ENCODE measurements at places on chromosomes 3 and 15. TPM values are rescaled to one million over a fixed set of nuclear protein-coding genes. Genes with fewer than 3 reads are reported as not detected.
A peak's percentile ranks its signal among the peaks of the same experiment; 100 is the strongest.

GRCh38 chr3:168696051-168696450, 600.3 kb upstream of the GOLIM4 start:
- no peak for DNase-seq

- peak; percentile 70 for DNase-seq
These were observed 38.7 kb upstream of the MGA start for GRCh38 chr15:41621200-41622193.

DNA sequence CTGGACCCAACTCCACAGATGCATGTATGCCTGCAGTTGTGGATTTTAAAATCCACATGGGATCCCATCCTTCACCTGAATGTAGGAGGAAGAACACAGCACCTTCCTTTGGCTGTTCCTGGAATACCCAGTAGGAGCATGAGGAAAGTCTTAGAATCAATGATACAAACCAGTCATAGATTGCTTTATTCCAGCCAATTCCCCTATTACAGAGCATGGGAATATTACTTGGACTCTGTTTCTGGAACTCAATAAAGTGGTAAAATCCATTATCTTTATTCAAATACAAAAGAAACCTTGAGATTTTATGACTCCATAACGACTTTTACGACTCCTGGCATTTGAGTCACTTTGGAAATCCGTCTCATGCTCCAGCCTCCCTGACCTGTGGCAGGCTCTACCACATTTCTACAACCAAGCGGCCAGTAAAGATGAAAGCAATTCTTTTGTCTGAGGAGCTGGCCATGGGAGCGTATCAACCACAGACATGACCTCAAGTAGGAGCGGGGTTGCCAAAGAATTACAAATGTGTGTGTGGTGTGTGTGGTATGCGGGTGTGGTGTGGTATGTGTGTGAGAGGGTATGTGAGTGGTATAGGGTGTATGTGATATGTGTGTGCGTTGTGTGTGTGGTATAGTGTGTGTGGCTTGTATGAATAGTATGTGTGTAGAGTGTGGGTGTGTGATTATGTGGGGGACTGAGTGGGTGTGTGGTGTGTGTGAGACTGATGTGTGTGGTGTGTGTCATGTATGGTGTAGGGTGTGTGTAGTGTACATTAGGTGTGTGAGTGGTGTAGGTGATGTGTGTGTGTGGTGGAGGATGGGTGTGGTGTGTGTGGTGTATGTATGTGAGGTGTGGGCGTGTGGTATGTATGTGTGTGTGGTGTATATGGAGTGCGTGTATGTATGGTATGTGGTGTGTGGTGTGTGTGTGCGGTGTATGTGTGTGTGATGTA, 40.0 kb downstream of the ARRDC4 start:
- DNase-seq, result no peak

- DNase-seq, result no peak
These were observed 220.5 kb upstream of the SATB1 start for GRCh38 chr3:18645619-18646018.

GRCh38 chr15:42218953-42219592, 11.0 kb upstream of the VPS39 start:
- no peak for DNase-seq

DNA sequence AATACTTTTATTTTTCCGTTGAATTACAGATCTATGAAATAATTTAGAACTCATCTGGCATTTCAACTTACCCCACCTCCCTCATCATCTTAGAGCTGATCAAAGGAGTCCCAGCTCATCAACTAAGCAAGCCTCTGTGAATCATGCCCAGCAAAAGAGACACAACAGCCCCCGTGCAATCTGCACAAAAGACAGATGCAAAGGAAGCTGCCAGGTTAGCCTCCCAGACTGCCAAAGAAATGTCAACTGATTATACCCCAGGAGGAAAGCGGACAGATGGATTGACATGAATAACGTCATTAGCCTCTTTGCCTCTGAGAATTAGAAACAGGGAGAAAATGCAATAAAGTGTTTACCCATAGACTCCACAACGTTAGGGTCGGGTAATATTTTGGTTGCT, 75.0 kb downstream of the GABRB3 start:
- no peak for DNase-seq

GRCh38 chr3:190575437-190576185, 61.7 kb downstream of the IL1RAP start:
- no peak for DNase-seq

- no peak for DNase-seq
These were observed 62.3 kb downstream of the XXYLT1 start for GRCh38 chr3:195208631-195209030.

DNA sequence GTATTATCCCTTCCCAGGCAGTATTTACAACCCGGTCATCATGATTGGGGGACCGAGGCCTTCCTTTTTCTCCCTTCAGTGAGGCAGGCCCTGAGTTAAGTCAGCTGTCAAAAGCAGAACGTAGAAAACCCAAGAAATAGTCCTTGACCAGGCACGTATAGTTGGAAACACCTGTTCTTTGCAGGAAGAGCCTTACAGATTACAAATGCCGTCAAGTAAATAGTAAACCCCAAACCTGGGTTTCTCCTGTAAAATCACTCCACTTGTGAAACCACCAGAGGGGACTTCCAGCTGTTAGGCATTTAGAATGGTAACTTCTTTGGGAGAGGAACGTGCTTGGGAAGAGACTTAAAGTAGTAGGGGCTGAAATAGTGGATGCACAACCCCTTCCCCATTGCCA, 1.0 kb upstream of the BTBD1 start:
- DNase-seq, result no peak

DNA sequence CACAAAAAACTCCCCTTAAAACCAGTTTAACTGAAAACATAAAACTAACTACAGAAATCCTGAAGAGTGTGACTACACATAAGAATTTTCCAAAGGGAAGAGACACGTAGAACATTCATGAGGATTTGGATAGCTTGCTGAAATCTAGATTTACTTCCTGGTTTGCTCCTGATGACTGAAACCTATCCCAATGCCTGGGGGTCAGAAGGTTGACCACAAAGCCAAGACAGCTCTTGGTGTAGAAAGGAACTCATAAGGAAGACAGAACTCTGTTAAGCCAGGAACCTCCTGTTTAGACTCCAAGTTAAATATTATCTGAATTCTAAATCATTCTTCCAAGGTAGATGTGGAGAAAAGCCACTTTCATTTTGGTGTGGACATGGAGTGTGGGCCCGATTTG, 92.8 kb downstream of the TFG start:
- DNase-seq, result no peak

GRCh38 chr15:94135486-94136147, 95.7 kb upstream of the MCTP2 start:
- no peak for DNase-seq

GRCh38 chr3:149858911-149859310, 45.9 kb downstream of the RNF13 start:
- DNase-seq, result no peak

DNA sequence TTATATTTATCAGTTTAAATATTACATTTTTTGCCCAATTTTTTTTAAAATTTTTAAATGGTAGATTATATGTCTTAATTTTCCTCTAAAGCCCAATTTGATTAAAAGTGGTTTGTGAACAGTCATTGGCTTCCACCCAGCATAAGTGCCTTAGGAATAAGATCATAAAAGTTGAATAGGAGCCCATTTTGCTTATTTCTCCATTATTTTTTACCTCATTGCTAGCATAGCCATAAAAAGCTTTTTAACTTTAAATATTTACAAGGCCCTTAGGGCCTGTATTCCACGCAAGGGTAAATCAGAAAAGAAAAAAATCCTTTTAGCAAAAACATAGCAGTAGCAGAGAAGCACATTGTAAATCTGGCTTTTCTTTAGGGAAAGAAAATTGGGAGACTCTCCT, 9.0 kb downstream of the TTC14 start:
- DNase-seq, result no peak

- DNase-seq, result no peak
These were observed 36.6 kb upstream of the ALDH1A3 start for GRCh38 chr15:100842756-100843730.

DNA sequence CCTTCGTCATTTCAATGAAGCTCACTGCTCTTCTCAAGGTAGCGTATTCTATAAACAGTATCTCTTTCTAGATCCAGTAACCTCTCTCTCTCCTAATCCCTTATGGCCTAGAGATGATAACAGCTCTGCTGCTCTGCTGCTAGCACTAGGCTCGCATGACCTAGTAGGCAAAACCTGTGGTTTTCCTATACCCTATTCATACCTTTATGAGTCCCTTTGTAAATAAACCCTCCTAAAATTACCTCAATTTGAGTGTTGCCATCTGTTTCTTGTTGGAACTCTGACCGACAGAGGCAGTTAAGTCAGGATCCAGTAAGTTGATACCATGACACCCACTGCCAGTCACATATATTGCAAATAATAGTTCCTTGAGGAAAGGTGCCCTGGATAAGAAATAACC, 7.3 kb downstream of the CCDC14 start:
- DNase-seq, result no peak

DNA sequence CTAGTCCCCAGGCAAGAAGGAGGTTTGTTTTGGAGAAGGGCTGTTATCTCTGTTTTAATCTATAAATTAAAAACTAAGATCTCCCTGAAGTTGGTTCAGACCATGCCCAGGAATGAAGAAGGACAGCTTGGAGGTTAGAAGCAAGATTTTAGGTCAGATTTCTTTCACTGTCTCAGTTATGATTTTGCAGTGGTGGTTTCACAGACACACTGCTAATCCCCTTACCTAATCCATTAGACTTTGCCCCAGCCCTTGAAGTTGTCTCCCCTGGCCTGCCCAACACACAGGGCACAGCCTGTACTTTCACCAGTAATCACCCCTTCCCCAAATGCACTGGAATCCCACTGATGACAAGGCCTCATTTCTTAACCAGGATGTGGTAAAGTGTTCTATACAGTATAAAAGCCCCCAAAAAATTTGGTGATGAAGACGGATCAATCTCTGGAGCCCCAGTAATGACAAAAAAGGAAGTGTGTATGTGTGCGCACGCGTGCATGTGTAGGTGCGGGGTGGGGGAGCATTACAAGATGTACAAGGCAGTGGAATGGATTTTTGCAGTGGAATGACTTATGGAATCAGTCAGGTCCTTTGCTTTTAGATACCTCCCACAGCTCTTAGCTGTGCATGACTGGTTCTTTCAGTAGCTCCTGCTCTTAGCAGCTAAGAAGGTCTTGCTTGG, 73.1 kb upstream of the TERB2 start:
- DNase-seq, result no peak

DNA sequence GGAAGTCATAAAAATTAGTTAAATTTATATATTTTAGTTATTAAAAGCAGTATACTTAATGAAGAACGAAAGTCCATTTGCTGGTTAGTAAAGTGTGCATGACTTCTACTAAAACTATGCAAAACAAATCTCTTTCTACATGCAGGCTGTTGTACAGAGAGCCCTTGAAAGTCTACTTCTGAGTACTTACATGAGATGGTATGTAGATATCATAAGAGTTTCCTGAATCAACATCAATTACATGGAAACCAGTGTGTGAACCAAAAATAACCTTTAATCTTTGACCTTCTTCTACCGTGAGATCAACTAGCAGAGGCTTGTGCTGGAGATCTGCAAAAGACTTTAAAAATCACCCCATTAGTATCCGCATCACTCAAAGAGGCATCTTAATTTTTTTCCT, 42.1 kb upstream of the SLC2A2 start:
- DNase-seq, result no peak

DNA sequence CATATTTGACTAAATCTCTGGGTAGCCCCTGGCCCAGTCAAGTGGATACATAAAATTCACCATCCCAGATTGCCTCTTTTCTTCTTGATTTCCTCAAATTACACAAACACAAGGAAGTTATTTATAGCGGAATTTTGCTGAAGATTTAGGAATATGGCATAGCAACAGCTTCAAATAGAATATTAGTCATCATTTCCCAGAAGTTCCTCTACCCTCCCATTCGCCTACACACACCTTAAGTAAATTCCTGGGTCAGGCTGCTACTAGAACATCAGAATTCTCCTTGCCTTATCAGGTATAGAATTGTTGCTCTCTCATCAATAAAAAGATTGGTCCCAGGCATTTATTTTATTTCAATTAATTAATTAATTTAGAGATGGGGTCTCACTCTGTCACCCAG, 31.6 kb downstream of the MESD start:
- DNase-seq, result no peak

DNA sequence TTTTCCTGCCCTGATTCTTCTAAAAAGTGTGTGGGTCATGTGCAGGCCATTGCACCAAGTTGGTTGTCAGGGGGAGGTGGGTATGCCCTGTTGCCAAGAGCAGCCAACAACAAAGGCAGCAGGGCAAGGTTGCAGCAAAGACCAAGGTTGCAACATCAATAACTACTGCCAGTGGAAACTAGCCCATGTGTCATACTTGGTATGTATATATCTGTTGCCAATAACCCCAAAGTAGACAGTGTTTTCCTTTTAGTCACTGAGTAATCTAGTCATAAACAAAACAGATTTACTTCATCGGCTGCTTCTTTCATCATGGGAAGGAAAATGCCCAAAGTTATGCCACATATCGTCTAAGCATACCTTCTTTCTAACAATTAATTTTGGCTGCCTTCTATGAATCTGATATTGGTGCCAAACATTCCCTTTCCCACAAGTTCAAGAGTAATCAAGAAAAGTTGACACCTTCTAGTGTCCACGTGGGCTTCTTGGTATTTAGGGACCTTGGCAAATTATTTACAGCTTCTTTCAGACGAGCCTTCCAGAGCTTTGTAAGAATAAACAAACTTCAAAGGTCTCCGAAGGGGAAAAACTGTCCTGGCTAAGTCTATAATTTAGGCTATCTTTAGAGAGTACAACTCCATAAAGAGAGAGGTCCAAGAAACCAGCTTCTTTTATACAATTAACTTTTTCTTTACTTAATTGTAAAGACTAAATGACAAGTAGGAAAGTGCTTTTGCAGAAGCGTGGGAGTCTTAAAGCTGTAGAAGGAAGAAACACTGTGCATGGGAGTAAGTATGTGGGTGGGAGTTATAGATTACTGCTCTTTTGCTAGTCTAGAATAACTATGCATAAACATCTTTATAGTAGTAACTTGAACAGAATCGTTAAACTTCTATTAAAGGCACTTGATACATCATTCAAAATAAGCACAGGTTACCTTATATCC, 10.0 kb upstream of the MBNL1 start:
- DNase-seq, result peak; percentile 78

DNA sequence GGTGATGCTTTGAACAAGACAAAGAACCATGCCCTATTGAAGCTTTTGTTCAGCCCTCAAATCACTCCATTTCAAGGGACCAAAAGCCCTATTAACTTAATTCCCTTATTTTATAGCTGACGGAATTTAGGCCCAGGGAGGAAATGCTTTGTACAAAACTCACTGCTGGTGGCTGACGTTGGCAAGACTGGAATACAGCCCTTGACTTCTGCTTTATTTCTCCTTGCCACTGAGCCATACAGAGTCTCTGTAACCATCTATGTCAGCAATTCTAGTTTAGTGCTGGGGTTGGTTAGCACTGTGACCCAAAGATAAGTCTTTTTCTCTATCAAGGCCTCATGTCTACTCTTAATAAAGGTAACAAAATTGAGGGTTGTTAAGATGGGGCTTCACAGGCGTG, 316.1 kb upstream of the TPRG1 start:
- no peak for DNase-seq

- no peak for DNase-seq
These were observed 288.8 kb upstream of the LMCD1 start for GRCh38 chr3:8212794-8213193.

The SLC9C1 gene
- total RNA-seq, result not detected

The MRPL46 gene
- 12.6 TPM for total RNA-seq

The CLDN16 gene
- not detected for total RNA-seq

The CD276 gene
- total RNA-seq, result not detected

The SV2B gene
- total RNA-seq, result not detected

The EIF1B gene
- total RNA-seq, result 135 TPM

The ATP2B2 gene
- total RNA-seq, result not detected

The FOXB1 gene
- total RNA-seq, result not detected

The GATM gene
- 0.44 TPM for total RNA-seq

The ITPKA gene
- not detected for total RNA-seq

The ISLR gene
- not detected for total RNA-seq

The LRRC2 gene
- total RNA-seq, result 0.33 TPM

The RBMS3 gene
- 0.56 TPM for total RNA-seq

The ANKUB1 gene
- total RNA-seq, result not detected

Measured in CD8-positive, alpha-beta T cell (primary cell).